ENCODE measurements at places on chromosomes 1 and 21.

DNA sequence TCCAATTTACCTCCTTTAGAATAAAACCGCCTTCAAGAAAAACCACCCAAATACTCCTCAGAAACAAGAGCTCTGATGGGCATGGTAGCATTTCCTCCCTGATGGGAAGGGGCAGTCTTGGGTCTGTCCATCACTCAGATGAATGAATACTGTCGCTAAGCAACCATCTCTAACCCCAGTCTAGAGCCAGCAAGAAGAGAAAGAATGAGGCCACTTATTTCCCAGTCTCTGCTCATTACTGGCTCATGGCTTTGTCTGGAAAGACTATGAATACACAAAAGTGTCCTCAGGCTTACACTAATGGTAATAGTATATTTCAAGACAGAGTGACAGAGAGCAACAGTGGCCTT is 51.0 kb upstream of the F3 start:
- no peak for DNase-seq

- no peak for DNase-seq
Observed at GRCh38 chr1:175042650-175043049, 19.4 kb upstream of the MRPS14 start.

GRCh38 chr1:92698932-92699331 is 86.0 kb downstream of the EVI5 start:
- DNase-seq = no peak

- DNase-seq = no peak
Observed at GRCh38 chr1:241479294-241479693, 40.3 kb downstream of the FH start.

GRCh38 chr1:87840767-87841166 is 512.1 kb downstream of the LMO4 start:
- DNase-seq = no peak

GRCh38 chr1:157233131-157233530 is 94.9 kb upstream of the ETV3 start:
- no peak for DNase-seq

DNA sequence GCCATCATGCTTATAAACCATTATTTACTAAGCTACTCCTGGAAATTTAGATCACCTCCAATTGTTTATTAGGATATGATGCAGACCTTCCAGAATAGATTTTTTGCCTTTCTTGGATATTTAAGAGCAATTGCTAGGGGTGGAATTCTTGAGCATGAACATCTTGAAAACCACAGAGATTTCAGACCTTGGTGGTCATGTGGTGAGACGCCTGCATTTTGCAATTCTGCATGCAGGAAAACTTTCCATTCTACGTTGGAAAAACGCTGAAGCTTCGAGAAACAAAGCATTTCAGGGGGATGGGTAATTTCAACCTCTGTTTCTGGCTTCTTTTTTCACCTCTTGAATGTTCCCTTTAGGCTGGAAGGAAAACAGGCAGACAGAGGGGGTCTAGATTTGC is 596.3 kb downstream of the KIF26B start:
- DNase-seq = peak; percentile 91

DNA sequence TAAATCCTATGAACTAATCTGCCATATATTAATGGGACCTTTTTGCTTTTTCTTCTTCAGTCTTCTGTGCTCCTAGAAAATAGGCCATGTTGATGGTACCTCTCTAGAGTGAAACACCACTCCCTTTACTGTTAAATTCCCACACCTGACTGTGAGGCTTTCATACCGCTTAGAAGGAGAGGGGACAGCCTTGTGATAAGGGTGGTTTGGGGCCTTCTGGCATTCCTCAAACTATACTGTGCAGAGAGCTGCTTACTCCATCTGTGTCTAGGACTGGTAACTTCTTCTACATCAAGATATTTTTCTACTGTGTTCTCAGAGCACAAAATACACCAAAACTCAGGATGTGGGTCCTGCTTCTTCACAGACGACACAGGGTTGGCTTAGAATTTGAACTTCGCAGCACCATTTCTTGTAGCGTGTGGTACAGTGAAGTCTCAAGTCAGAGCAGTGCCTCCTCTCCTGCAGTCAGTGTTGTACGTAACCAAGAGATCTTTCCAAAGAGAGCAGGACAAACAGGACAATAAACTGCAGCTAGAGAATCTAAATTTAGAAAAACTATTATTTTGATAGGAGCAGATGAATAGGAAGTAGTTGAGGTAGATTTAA is 43.8 kb downstream of the MACO1 start:
- no peak for DNase-seq

GRCh38 chr1:110240476-110241210 is 30.5 kb downstream of the KCNC4 start:
- no peak for DNase-seq

- no peak for DNase-seq
Observed at GRCh38 chr1:29425631-29426030, 189.3 kb downstream of the PTPRU start.

- DNase-seq = peak; percentile 67
Observed at GRCh38 chr1:86409416-86410021, 13.4 kb upstream of the ODF2L start.

DNA sequence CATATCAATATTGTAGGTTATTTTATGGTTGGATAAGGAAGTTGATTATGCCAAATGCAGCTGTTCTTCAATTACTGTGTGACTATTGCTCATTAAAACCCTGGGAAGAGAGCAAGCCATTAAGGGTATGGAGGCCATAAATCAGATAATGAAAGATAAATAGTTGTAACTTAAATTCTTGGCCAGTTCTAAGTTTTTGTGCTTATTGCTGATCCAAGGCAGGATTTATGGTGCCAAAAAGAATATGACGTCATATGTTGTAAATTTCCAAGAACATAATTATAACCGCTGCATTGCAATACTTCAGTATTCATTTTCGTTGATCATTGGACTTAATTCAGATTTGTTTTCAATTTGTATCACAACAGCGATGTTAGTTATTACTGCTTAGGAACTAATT is 211.6 kb downstream of the LRRC40 start:
- DNase-seq = peak; percentile 66

GRCh38 chr1:110591956-110592355 is 14.2 kb downstream of the KCNA2 start:
- no peak for DNase-seq
